Thymus (tissue), 14 donors: ENCODE measurements at places on chromosomes 6 and 20. TPM values are rescaled to one million over a fixed set of nuclear protein-coding genes. Genes with fewer than 3 reads are reported as not detected.

DNA sequence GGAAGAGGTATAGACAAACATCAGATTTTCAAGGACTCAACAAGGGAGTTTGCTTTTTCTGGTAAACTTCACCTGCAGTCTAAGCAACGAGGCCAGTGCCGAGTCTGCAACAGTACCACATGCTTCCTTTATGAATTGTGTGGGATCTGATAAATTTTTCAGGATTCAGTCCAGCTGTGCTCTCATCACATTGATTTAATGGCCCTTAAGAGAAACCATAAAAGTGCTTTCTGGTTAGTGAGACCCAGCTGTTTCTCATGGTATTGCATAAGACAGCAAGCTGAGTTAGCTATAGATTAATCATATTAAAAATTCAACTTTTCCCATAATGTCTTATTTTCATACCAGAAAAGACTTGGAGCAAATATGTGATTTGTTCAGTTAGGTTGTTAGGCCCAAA is 291.4 kb downstream of the CENPW start:
- H3K4me1 ChIP-seq = no peaks in the 10 kb centered on the region
- H3K36me3 ChIP-seq = no peaks in the 10 kb centered on the region
- H3K27ac ChIP-seq = no peak overlapping the region

- no peak for DNase-seq
- no peaks in the 10 kb centered on the region for H3K27me3 ChIP-seq
- no peak overlapping the region for H3K4me3 ChIP-seq
- H3K27ac ChIP-seq = no peak overlapping the region
- H3K4me1 ChIP-seq = peaks cover 3% of the 10 kb centered on the region
- no peaks in the 10 kb centered on the region for H3K36me3 ChIP-seq
Observed at GRCh38 chr6:143971482-143972205, 36.4 kb downstream of the PLAGL1 start.

GRCh38 chr6:43963203-43963602 is 164.0 kb downstream of the MRPL14 start:
- no peaks in the 10 kb centered on the region for H3K27me3 ChIP-seq
- no peaks in the 10 kb centered on the region for H3K4me1 ChIP-seq
- DNase-seq = no peak
- no peak overlapping the region for H3K27ac ChIP-seq
- H3K36me3 ChIP-seq = no peaks in the 10 kb centered on the region
- no peak overlapping the region for H3K4me3 ChIP-seq

GRCh38 chr20:9495701-9496100 is 18.7 kb upstream of the LAMP5 start:
- no peak overlapping the region for H3K4me3 ChIP-seq
- no peak for DNase-seq
- no peaks in the 10 kb centered on the region for H3K27me3 ChIP-seq
- H3K36me3 ChIP-seq = no peaks in the 10 kb centered on the region
- H3K4me1 ChIP-seq = no peaks in the 10 kb centered on the region

TP53TG5 gene
- 0.24 TPM for total RNA-seq

C6orf141 gene
- total RNA-seq = 0.38 TPM

- DNase-seq = no peak
- H3K27me3 ChIP-seq = no peaks in the 10 kb centered on the region
- H3K4me3 ChIP-seq = no peak overlapping the region
Observed at GRCh38 chr20:52469128-52469527, 277.5 kb upstream of the ZFP64 start.

DNA sequence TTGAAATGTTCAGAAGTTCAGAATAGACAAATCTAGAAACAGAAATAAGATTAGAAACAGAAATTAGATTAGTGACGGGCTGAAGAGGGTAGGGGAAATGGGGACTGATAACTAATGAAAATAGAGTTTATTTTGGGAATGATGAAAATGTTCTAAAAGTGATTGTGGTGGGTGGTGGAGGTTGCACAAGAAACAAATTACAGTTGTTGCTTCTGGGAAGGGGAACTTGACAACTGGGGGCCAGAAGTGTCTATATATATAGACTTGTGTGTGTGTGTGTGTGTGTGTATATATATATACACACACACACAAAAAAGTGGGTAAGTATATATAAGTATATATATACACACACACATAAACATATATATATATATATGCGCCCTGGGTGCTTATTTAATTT is 86.5 kb upstream of the RREB1 start:
- H3K4me1 ChIP-seq = no peaks in the 10 kb centered on the region
- no peaks in the 10 kb centered on the region for H3K27me3 ChIP-seq
- no peaks in the 10 kb centered on the region for H3K36me3 ChIP-seq

DNA sequence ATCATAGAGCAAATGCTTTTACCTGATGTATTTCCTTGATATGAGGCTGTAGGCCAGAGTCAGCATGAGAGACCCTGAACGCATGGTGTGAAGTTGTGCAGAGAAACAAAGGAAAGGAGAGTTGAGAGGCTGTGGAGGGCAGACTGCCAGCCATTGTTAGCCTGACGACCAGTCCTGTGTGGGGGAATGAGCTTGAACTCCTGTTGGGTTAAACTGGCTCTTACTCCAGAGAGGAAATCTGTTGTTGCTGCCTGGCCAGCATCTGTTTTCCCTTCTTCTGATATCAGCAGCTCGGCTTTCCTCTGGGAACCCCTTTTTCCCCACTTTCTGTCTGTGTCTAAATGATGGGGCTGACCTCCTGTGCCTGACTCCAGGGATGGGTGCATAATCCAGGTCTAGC is 158.2 kb upstream of the ZFP64 start:
- no peak for DNase-seq
- H3K27me3 ChIP-seq = no peaks in the 10 kb centered on the region
- no peaks in the 10 kb centered on the region for H3K4me1 ChIP-seq
- no peaks in the 10 kb centered on the region for H3K36me3 ChIP-seq

CLPSL2 gene
- not detected for total RNA-seq

TFEB gene
- 6.1 TPM for total RNA-seq

CTCFL gene
- 0.05 TPM for total RNA-seq

GRCh38 chr20:1273366-1273765 is 7.3 kb downstream of the SNPH start:
- no peaks in the 10 kb centered on the region for H3K36me3 ChIP-seq
- H3K4me1 ChIP-seq = peaks cover 3% of the 10 kb centered on the region
- H3K4me3 ChIP-seq = no peak overlapping the region
- no peak for DNase-seq
- H3K27me3 ChIP-seq = no peaks in the 10 kb centered on the region
